ENCODE measurements at places on chromosomes 3 and 15.

DNA sequence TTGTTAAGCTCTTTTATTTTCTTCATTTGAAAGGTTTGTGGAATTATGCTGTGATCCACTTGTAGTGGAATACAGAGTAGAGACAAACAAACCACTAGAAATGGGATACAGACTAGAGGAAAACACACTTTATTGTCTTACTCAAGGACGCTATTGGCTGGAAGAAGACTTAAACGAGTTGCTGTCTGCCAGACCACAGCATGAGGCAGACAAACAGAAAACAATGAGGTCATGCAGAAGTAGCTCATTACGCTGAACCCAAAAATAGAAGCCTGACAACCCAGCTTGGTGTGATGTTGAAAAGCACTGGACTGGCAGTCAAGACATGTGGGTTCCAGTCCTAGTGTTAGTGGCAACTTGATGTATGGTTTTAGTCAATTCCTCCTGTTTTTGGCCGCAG is 62.4 kb upstream of the P3H2 start:
- no peak for DNase-seq

DNA sequence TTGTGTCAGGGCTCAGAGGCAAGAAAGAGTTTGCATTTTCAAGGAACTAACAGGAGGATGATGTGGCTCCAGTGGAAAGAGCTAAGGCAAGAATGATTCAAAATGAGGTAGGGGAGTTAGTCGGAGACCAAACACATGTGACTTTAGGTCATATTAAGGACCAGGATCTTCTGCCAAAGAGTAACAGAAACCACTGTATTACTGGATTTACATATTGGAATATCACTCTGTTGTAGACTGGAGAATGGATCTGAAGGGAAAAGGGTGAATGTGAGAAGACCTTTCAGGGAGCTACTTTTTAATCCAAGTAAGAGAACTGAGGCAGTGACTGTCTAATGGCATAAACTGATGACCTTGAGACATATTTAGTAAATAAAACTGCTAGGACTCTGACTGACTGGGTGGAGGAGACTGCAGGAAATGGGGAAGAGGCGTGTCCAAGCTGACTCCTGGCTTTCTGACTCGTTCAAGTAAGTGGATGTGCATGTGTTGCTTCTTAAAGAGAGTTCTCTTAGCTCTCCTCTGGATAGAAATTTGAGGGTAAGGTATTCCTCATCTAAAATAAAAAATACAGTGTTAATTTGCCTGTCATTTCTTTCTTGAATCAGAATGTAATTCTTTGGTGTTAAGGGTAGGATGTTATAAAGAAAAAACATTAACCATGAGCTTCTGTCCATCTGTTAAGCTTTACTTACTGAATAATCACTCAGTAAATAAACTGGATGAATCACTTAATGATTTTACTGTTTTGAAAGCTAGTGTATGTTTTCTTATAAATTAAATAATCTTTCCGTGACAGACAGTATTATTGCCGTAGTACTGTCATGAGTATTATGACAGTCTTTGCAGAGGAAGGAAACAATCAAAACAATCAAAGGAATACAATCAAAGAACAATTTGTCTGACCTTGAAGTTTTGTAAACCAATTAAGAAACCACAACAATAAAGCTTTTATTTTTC is 58.3 kb upstream of the CFAP20DC start:
- DNase-seq: no peak

DNA sequence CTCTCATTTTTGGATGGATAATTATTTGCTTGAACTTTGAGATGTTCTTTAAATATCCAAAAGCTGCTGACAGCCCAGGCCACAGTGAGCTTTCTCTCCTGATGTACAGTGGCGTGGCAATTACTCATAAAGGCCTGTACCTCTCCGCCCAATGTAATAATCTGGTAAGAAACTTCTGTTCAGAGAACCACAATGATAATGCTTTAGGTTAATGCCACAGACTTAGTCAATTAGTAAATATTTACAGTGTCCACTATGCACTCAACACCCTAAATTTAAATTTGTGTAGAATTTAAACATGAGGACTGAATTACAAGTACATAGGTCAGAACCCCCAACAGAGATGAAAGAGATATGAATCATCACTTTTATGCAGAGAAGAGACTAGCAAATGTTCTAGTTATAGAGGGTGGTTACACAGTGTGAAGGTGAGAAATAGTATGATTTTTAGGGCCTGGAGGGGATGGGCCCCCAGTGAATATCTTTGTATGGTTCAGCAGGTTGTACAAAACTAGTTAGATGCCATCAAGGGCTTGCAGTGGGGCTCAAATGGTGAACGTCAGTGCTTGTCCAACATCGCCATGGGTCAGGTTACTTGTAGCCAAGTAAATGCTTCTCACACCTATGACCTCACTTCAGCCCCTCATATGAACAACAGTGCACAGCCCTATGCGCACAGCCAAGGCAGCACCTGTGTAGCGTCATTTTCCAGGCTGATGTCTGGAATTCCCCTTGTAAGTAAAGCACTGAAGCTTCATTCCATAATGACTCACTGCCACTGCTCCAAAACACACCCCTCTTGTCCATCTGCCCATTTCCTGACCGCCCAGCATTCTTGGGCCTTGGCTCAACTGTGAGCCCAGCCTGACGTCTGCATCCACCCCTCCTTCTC is 13.3 kb downstream of the ABHD2 start:
- DNase-seq: no peak

DNA sequence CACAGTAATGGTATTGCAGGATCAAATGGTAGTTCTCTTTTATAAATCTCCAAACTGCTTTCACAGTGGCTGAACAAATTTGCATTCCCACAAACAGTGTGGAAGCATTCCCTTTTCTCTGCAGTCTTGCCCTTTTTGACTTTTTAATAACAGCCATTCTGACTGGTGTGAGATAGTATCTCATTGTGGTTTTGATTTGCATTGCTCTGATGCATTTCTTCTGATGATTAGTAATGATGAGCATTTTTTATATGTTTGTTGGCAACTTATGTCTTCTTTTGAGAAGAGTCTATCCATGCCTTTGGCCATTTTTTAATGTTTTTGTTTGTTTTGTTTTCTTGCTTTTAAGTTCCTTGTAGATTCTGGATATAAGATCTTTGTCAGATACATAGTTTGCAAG is 316.1 kb upstream of the TMCO5A start:
- DNase-seq: no peak

DNA sequence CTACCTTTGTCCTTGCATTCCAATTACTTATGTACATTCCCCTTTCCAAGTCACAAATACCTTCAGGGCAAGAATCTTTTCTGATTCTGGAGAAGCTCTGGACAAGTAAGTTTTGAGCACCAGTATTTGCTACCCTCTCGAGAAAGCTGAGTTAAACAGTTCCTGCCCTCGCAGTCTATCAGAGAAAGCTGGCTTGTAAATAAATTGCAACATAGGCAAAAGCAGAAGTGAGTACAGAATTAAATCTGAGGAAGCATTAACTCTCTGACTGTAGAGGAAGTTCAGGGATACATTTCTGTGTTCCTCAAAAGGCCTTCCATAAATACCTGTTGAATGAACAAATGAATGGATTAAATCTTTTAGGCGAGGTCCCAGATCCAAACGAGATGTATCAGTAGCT is 1.2 kb downstream of the OSBPL11 start:
- DNase-seq: no peak

DNA sequence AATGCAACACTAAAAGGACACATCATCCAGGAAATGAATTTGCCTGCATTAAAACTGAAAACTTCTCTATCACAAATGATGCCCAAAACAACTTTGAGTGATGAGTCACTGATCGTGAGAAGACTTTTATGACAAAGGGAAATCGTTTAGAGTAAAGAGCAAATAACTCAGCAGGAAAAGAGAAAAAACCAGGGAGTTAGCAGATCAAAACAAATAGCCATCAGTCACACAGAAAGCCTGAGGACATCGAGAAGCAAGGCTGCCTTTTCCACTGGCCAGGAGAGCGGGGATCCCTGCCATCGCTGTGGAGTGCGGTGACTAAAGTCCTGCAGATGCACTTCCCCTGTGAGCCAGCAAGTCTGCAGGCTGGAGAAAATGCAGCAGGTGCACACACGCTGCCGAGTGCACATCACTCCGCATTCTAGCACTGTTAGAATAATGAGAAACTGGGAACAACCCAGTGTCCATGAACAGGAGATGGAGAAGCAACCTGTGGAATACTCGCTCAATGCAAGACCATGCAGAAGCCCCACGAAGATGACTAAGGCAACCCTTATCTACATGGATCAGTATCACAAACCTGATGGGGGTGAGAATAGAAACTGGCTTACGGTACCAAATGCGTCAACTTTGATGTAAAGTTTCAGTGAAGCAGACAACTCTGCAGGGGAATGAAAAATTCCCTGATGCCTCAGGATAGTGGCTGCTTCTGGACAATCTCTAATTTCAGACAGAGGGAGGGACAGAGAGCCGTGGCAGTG is 86.4 kb downstream of the NSMCE3 start:
- no peak for DNase-seq

DNA sequence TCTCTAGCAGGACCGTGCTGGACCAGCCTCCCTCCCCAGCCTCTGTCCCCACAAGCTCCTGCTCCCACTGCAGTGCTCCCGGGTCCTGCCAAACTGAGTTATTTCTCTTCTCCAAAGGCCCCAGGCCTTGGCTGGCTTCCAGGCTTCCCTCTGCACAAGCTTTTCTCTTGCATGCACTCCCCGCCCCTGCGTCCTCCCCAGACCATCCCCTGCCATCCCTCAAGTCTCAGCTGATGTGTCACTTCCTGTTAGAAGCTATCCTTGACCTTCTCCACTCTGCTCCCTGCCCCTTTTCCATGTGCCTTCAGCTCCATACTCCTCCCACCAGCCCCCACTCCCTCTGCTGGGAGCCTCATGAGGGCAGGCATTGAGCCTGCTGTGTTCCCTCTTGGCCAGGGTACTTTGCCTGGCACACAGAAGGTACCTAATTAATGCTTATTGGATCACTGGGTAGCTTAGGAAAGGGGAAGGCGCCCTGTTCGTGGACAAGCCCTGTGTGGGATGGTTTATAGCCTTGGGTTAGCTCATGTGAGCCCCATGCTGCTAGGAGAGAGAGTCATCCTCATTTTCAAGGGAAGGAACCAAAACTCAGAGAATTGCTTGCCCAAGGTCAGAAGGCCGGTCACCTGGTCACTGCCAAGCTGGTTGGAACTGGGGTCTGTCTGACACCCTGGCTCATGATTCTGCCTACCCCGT is 56.4 kb downstream of the FEM1B start:
- no peak for DNase-seq

- no peak for DNase-seq
Observed at GRCh38 chr3:197847866-197848401, 56.9 kb downstream of the LRCH3 start.

Measured in CMK (cell line).